Left renal pelvis (tissue), 4 donors: ENCODE measurements at places on chromosomes 7 and 10.

- no peak for DNase-seq
These were observed 9.0 kb upstream of the BAIAP2L1 start for GRCh38 chr7:98409843-98410242.

DNA sequence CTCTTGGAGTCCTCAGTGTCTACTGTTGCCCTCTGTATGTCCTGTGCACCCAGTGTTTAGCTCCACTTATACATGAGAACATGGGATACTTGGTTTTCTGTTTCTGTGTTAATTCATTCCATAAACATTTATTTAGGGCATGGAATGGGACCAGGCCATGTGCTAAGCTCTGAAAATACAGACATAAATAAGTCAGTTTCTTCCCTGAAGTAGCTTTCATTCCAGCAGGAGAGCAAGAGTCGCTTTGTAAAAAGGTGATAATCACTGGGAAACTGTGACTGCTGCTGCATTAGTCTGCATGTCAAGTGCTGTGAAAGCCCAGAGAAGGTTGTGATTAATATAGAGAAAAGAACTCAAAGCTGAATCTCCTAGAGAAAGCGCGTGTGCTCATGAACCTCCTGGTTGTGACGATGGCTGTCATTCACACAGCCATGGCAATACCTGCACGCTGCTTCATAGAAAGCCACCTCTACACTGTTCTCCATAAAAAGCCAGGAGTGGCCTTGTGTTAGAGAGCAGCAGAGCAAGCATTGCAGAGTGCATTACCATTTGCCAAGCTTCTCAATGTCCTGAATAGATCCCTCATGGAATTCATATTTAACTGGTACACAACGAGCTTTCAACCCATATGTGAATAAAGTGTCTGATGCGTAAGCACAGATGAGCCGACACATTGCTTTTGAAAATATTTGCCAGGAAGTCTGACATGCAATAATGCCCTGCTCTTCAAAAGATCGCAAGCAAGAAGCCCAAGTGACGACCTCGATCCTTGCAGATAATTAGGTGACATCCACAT, 30.6 kb upstream of the PITRM1 start:
- no peak for DNase-seq

GRCh38 chr10:130744631-130745030, 566.9 kb downstream of the TCERG1L start:
- no peak for DNase-seq

DNA sequence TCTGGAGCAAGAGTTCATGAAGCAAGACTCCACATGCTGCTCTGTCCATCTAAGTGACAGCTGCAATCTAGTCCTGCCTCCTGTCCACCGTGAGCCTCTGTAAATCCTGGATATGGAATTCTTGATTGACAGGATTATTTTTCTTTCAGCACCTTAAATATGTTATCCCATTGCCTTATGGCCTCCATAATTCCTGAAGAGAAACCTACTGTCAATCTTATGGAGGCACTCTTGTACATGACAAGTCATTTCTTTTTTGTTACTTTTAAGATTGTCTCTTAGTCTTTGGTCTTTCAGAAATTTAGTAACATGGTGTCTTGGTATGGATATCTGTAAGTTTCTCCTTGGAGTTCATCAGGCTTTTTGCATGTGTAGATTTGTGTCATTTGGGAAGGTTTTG, 82.8 kb downstream of the NPSR1 start:
- no peak for DNase-seq

- DNase-seq = no peak
These were observed 10.7 kb downstream of the APBB1IP start for GRCh38 chr10:26448706-26449435.

DNA sequence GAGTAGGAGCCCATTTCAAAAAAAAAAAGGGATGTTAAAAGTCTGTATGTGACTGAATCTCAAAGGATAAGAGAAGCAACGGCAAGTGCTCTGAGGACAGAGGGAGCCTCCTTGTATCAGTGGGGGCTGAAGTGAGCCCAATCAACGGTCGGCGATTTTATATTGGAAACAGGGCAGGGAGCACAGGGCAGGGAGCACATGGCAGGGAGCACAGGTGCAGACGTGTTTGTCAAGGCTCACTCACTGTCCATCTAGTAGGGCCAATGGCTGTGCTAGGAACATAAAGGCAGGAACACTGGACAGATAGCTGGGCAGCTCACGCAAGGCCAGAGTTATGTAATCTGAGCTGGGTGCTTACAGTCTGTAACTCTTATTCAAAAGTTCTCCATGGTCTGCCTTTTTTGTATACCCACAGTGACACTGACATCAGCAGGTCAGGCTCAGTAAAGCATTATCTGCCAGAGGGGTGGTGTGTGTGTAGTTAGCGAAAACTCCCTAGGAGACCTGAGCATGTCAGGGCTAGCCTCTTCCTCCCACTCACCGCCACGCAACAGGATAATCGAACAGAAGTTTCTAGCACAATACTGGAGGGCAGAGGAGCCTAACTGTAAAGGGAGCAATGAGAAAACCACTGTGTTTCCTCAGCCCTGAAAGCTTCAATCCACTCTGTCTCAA, 15.4 kb downstream of the AKR1B1 start:
- DNase-seq = no peak

- DNase-seq = no peak
These were observed 116.7 kb downstream of the COL28A1 start for GRCh38 chr7:7418997-7419396.

- peak; percentile 51 for DNase-seq
These were observed 49.7 kb downstream of the CDK14 start for GRCh38 chr7:90645784-90646183.

- DNase-seq = no peak
These were observed 108.0 kb downstream of the MAD1L1 start for GRCh38 chr7:2124604-2125345.

DNA sequence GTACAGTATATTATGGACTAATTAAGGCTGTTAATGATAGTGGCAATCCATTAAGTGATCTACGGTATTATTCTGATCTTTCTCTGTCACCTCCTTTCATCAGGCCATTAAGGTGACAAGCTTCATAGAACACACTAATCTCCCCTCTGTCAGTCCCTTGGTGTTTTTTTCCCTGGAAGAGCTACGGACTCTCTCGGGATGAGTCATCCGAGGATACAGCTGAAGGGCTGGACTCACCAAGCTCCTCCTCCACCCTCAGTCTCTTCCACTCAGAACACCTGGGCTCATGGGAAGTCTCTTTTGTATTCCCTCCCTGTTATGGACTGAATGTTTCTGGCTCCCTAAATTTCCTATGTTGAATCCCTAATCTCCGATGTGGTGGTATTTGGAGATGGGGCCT, 69.8 kb upstream of the PLXNA4 start:
- no peak for DNase-seq

- no peak for DNase-seq
These were observed 144.5 kb upstream of the FEZF1 start for GRCh38 chr7:122448893-122449589.

GRCh38 chr7:137934941-137935883, 66.7 kb downstream of the CREB3L2 start:
- DNase-seq = no peak

GRCh38 chr10:49091450-49092210, 23.7 kb downstream of the VSTM4 start:
- no peak for DNase-seq

GRCh38 chr7:27998382-27998781, 182.2 kb downstream of the JAZF1 start:
- DNase-seq = no peak

- DNase-seq = no peak
These were observed 104.6 kb upstream of the TNRC18 start for GRCh38 chr7:5528071-5528814.

- DNase-seq = no peak
These were observed 93.5 kb downstream of the FOXP2 start for GRCh38 chr7:114508086-114508485.

DNA sequence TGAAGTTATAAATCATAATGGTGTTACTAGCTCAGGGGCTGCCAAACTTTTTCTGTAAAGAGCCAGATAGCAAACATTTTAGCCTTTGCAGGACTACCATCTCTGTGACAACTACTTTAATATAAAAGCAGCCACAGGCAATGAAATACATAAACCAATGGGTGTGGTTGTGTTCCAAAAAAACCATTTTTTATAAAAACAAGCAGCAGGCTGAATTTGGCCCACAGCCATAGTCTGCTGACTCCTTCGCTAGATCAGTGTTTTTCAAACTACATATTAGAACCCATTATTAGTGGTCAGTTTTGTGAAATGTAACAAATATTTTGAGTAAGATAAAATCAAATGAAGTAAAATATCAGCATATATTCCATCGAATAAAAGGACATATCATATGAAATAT, 13.6 kb downstream of the GNG11 start:
- no peak for DNase-seq

GRCh38 chr10:113523071-113523470, 29.8 kb upstream of the HABP2 start:
- DNase-seq = no peak

GRCh38 chr7:77747178-77747577, 50.9 kb downstream of the RSBN1L start:
- no peak for DNase-seq

DNA sequence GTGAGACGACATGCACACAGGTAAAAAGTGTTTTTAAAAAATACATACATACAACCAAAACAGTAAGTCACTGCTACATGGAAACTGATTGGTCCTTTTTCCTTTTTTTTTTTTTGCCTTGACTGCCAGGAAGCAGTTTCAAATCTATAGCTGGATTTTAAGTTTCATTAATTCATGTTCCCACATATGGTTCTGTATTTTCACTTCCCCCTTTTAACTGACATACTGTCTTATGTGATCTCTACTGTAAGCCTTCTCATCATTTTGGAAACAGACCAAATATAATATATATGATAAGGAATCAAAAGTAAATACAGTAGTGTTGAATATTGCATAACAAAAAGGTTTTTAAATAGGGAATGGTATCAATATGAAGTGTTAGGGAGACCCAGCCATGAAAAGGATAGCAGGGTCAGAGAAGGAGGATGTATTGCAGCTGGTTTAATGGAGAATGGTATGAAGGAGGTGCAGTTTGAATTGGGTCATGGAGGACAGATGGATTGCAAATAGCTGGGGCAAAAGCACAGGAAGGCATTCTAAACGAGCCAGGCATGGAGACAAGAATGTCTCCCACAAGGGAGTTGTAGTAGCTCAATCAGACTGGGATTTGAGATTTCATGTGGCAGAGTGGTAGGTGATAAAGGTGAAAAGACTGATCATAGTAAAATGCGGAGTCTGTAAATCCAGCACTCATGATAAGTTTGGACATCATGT, 5.4 kb downstream of the CAV1 start:
- DNase-seq = no peak

DNA sequence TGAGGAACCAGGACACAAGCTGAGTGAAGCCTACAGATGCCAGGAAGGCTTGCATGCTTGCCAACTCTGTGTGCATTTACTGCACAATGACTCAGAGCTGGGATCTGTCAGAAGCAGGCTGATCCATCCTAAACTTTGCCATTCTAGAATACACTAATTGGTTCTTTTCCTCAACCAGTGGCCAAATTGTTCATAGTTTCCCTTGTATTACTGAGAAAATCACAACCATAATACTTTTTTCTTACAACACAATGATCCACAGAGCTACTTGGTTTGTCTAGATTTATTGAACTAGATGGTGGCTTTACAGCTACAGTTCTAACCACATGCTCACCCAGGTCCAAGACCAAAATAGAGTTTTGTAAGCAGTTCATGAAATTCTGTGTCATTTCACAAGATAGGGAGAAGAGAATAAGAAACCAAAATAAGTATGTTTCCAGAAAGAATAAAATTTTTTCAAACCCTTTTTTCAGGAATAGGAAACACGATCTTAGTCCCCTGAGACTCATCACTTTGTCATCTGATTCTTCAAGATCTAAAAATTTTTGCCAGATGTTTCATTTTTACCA, 21.0 kb upstream of the LRRC17 start:
- no peak for DNase-seq

DNA sequence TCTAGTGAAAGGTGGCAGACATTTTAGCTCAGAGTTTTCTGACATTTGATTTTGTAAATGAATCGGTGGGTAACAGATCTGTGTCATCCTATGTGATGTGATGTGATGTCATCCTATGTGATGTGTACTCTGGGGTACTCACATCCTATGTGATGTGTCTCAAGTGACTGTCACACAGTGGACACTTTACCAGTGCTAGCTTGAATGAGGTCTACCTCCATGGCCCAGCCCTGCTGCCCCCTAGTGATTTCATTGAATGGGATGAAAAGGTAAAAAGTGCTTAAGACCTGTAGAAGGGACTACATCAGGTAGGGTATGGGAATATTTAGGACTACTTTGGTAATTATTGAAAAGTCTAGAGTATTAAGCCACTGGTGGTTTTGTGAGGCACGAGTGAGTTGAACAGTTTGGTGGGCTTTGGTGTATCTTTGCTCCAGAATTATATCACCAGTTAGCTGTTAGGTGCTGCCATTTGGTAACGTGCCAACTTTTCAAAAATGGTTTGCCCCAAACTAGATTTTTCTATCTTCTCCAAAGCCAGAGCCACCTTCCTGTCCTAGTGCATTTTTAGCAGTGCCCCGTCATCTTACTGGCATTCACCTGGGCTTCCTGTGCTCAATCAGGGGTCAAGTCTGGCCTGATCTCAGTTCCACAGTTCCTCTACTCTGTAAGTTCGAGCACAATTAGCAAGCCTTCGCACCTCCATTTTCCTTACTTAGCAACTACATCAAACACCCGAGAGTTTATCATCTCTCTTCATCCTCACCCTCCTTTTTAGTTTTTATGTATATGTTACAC, 9.7 kb downstream of the EIF4H start:
- DNase-seq = no peak

- no peak for DNase-seq
These were observed 156.8 kb upstream of the LYZL1 start for GRCh38 chr10:29131952-29132547.

GRCh38 chr10:89167915-89168314, 39.2 kb downstream of the CH25H start:
- DNase-seq = no peak

DNA sequence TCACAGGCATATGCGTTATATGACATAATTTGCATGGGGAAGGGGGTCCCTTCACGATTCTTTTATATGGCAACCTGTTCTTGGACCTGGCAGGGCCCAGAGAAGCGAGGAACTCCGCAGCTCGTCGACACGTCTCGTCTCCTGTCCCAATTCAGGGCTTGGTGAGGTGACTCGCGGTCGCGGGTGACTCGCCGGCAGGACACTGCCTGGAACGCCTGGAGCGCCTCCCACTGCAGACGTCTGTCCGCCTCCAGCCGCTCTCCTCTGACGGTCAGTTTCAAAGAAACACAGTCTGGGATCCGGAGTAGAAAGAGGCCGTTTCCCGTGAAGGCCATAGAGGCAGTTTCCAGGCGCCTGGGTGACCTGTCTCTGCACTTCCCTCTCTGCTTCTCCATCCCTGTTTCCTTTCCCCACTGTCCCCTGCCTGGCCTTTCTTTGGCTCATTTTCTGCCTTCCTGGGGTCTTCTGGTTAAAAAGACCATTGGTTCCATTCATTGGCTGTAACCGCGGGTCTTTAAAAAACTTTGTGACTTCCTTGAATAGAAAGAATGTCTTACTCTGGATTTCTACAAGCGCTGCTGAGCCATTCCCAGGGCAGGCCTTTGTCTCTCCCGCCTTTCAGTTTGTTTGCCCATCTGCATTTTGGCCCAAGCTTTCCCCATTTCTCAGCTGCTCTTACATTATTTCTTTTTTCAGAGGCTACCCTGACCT, 1.2 kb downstream of the UPP1 start:
- no peak for DNase-seq
